Pons (tissue), 1 donor: ENCODE measurements at places on chromosomes 4 and X.
A peak's percentile ranks its signal among the peaks of the same experiment; 100 is the strongest.

GRCh38 chrX:115665122-115665521 is 104.1 kb downstream of the PLS3 start:
- DNase-seq, result no peak

GRCh38 chrX:71941776-71942175 is 31.1 kb downstream of the NHSL2 start:
- no peak for DNase-seq

DNA sequence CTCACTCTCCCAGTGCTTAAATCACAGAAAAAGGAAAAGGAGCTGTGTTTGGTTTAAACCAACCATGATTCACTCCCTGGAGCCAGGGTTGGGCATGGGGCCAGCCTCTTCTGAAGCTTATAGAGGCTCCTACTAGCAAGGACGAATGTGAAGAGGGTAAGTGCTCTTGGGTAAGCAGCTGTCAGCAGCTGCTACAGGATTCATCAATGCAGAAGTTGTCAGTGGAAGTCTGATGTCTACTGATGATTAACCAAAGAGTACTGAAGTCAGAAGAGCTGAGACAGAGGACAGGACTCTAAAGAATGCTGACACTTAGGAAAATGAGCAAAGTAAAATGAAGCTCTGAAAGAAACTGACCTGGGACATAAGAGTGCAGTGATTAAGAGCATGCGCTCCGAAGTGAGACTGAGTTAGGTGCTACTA is 32.7 kb upstream of the JADE1 start:
- DNase-seq, result no peak

DNA sequence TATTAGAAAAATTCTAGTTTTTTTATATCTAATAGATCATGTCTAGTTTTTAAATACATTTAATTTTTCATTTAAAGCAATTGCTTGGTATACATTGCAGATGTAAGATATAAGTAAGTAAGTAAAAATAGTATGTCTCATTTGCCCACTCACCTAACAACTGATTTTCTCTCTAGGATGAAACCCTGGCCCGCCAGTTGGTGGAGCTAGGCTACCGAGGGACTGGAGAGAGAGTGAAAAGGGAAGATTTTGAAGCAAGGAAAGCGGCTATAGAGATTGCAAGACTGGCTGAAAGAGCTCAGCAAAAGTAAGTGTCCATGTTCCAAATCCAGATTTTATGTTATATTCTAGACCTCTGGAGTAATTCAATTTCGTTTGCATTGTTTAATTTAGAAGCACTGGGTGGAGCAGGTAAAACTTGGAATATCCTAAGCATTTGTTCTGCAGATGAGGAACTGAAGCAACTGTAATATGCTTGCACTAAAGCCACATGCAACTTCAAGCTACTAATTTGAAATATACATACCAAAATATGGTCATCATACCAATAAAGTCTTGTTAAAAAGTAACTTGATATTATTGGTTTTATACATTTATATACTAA is 27.1 kb downstream of the CFAP299 start:
- peak; percentile 46 for DNase-seq

GRCh38 chrX:10233173-10233572 is 76.4 kb downstream of the CLCN4 start:
- DNase-seq, result no peak

- DNase-seq, result no peak
Measured at GRCh38 chrX:48794911-48795515, 6.9 kb upstream of the HDAC6 start.

DNA sequence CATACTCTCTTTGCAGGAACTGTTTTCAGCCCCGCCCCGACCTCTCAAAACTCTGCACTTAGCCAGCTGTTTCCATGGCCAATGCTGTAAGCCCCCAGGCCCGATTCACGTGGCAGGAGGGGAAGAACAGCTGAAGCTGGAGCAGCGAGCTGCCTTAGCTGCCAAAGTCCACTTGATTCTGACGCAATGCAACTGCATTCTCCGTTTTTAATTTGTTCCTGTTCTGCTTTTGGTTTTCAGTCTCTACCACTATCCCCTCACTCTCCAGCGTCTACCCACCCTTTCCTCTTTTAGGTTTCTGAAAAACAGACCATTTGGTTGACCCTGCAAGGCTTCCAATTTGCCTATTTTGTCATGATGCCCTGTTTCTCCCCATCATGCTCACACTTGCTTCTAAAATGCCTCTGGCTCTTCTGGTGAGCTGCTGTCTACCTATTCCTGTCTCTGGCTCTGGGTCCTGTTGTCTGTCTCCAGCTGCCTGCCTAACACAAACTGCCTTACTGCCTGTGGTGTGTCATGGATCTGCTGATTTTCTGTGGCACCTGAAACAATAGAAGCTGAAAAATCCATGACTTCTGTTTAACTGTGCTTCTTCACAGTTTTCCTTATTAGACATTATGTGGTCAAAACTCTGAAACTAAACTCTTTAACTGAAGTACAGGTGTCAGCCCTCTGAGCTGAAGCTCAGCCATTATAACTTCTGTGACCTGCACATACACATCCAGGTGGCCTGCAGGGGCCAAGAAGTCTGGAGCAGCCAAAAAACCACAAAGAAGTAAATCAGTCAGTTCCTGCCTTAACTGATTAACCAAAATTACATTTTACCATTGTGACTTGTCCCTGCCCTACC is 160.5 kb upstream of the AGTR2 start:
- DNase-seq, result peak; percentile 38

GRCh38 chrX:134734466-134734952 is 76.2 kb upstream of the PLAC1 start:
- DNase-seq, result no peak

GRCh38 chrX:37060999-37061398 is 52.8 kb downstream of the FAM47C start:
- peak; percentile 29 for DNase-seq
